Umbilical cord (tissue), 2 donors: ENCODE measurements at places on chromosomes 5 and 9.

DNA sequence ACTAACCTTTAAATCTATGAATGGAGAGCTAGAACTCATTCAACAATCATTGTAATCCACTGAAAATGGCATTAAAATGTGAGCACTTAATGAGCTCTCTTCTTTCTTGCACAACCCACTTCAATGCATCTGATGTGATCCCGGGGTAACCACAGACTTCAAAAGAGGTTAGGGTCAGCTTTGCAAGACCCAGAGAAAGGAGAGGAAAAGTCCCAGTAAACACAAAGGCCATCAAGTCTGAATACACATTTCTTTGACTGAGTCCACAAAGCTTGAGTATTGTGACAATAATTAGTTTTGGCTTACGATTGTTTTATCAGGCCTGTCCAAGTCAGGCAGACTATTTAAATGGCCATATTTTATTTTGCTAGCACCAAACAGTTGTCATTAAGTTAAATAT lies 148.8 kb upstream of the ZNF608 start:
- DNase-seq: no peak

DNA sequence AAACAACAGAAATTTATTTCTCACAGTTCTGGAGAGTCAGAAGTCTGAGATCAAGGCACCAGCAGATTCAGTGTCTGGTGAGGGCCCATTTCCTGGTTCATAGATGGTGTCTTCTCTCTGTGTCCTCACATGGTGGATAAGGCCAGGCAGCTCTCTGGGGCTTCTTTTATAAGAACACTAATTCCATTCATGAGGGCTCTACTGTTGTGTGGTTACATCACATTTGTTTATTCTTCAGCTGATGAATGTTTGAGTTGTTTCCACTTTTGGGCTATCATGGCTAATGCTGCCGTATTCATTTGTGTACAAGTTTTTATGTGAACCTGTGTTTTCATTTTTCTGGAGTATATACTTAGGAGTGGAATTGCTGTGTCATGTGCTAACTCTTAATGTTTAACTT lies 35.2 kb downstream of the DDX4 start:
- DNase-seq: no peak

DNA sequence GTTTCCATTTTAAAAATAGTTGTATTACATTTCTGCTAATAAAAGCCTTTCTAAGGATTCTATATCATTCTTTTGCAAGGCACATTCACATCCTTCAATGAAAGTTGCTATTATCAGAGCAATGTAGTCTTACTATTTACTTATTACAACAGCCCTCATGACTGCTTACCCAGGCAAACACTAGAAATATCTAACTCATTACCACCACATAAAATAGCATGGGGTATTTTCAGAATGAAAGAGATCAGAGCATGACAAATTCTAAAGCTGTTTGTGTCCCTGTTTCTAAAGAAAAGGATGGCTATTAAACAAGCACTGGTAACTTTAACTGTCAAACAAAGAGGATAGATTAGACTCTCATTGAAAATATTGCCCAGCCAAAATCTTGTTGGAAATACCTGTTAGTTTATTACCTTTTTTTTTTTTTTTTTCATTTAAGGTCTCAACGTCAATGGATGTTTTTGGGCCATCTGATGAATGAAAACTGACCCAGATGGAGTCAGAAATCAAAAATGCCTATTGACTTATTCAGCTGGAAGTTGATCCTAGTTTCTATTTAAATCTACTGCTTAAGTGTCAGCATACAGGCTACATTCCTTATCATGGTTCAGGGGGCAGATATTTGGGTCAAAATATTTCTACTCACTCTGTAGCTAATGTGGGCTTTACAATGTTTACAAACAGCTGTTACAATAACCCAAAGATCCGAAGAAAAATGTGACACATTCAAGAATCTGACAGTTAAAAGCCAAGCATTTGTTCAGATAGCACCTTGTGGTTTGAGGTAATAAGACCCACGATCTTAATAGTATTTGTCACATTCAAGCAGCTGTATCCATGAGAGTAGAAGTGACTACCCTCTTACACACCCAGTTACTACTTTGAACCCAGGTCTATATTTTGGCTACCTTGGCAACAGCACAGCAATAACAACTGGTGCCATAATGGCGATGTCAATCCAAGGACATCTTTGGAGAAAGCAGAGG lies 554.8 kb upstream of the MEF2C start:
- DNase-seq: no peak

DNA sequence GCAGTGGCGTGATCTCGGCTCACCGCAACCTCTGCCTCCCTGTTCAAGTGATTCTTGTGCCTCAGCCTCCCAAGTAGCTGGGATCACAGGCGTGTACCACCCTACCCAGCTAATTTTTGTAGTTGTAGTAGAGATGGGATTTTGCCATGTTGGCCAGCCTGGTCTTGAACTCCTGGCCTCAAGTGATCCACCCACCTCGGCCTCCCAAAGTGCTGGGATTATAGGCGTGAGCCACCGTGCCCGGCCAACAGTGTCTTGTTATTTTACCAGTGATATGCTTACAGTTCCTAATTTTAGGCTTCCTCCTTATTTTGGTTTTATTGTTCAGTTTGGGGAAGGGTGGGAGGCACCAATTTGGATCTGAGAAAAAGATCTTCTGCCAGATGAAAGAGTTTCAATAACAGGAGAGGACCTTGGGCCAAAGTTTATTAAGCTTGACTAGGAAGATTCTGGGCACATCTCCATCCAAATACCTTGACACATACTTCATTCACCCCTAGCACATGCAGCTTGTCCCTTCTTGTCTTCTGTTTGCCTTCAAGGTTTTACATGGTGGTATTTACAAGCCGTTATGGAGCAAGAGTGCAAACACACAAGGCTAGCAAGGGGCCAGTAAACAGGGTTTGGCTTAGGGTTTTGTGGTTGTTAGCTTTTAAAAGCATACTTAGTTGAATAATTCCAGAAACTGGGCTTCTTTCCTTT lies 168.1 kb upstream of the DMRT1 start:
- DNase-seq: no peak

DNA sequence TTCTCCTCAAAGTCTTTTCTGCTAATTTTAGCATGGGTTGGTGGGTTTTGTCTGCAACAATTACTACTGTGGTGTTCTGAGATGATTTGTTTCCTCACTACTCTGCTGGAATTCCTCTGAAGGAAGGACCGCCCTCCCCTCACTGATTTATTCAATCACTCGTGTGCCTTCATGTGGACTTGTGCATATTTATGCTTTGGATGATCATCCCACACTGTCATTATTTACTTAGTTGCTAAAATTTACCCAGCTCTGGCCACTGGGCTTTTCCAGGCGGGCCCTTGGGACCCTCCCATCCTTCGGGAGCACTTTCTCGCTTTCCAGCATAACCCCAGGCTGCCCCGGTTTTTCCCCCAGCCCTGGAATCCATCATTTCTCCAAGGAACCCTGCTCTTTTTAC lies 41.7 kb upstream of the NKD2 start:
- no peak for DNase-seq

GRCh38 chr9:123964761-123965160 lies 34.8 kb upstream of the DENND1A start:
- no peak for DNase-seq

DNA sequence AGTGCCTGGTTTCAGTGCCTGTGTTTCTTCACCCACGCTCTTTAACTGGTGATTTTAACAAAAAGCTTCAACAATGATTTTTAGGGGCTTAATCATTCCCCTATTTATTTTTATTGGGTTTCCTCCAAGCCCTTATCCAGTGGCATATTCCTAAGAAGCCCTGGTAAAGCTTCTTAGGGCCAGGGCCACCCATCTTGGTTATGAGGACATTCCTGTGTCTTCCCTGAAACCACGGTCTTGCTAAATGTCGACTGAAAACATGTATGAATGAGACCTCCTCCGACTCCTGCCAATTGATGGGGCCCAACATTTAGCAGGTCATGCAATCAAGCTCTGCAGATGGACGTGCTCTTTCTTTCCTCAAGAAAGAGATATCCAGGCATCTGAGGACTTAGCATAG lies 13.7 kb upstream of the CARTPT start:
- DNase-seq: no peak

DNA sequence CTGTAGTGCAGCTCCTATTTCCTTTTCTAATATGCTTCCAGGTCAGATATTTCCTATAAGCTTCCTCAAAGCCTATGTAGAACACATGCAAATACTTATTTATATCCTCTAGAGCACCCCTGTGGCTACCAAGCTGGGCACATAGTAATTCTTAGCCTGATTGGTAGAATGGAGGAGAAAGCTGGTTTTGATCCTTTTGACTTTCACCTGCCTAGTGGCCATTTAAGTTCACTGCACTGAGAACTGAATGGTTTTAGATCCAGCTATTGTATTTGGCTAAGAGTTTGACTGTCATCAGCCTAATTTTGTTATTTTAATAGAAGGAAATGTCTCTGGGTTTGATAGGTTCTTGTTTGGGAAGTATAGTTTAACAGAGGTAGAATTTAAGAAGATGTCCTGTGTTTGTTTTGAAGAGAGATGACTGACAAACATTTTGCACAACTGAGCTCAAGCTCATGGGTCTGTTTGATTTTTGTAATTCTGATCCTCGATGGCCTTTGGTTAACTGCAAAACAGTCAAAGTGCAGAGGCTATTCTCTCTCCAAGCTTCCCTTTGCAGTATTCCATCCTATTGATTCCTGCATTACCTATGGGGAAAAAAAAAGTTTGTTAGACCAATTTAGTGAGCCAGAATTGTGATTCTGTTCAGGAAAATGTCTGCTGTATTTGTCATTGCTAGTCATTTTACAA lies 85.4 kb downstream of the KCNN2 start:
- DNase-seq: no peak

DNA sequence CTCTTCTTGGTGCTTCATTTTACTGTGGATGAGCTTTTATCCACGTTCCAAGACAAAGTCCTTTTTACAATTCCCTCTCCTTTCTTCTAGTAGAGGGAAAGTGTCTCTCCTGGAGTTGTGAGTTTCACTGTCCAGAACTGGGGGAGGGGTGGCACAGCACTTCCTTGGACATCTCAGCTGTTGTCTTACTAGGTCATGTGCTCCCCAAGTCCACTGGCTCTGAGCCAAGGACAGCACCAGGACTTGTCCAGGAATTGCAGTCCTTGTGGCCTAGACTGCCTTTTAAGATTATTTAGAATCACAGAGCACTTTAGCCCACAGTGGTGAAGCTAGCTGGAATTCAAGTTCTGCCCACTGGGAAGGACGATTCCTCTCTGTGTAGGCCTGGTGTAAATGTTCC lies 700.2 kb upstream of the PTPRD start:
- DNase-seq: peak; percentile 13

DNA sequence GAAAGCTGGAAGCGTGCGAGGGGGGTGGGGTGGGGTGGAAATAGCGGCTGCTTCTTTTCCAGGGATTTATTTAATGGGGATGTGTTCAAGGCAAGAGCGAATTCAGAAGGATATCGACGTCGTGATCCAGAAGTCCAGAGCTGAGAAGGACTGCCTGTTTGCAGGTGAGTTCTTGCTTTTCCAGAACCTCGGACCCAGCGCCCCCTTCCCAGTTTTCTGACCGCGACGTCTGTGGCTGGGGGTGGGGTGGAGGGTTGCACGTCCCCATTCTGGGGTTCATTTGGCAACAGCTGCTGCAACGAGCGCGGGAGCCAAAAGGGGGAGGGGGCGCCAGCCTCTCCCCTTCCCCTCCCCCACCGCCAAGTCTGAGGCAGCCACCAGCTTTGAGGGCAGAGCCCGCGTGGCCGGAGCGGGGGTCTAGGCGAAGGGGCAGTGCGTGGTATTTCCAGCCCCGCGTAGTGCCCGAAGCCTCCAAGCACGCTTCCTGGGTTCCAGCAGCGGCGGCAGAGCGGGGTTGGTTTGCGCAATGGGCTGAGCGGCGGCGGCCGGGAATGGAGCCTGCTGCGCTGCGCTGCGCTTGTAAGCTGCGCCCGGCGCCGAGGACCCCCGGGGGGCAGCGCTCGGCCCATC lies 701 bp downstream of the PARP8 start:
- peak; percentile 48 for DNase-seq

- DNase-seq: peak; percentile 46
Measured at GRCh38 chr9:35696520-35697215, 6.9 kb upstream of the TPM2 start.

DNA sequence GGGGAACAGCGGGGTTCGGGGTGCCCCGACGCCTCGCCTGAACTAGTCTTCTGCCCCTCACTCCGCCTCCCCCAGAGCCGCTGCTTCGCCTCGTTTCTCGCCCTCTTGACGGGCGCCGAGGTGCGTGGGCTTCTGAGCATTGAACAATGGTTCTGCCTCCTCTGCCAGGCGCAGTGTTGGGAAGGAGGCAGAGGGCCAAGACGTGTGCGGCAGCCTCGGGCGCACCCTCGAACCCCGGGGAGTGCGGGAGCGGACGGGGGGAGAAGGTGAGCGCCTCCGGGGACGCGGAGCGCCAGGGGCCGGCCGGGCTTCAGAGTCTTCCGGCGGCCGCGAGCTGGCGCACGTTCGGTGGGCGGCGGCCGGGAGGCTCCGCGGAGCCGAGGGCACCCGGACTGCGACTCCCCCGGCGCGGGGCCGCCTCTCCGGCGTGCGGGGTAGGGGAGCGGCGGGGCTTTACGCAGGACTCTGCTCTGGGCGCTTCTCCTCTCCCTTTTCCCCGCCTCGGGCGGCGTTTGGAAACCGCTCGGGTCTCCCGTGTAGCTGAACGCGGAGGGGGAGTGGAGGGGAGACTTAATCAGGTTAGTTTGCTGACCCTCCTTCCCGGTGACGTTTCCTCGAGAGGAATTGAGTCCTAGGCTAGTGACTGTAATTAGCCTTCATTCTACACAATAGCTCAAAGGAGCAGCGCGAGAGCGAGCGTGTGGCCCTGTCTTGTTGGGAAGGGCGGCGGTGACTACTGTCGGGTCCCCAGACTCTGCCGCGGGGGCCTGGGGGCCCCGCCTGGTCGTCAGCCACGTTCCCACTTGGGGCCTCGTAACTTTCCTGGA lies 1.1 kb downstream of the VLDLR start:
- peak; percentile 51 for DNase-seq

- no peak for DNase-seq
Measured at GRCh38 chr9:8876303-8876702, 1076.7 kb upstream of the DMAC1 start.

DNA sequence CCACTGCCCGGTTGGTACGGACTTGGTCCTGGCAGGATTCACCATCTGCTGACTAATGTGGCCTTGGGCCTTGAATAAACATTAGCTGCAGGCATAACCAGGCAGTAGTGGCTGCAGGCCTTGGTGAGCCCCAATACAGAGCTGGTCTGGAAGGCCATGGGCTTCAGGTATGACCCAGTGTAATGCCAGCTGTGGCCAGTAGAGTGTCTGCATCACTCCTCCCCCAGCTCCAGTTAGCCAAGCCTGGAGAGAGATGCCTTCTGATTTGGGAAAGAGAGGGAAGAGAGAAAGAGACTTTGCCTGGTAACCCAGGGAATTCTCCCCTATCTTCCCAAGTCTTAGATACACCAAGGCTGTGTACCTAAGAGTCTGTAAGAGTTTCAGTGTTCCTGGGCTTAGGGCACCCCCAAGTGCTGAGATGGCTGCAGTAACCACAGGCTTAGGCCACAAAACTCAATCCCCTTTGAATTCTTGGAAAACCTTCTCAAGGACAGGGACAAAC lies 5.6 kb upstream of the C5 start:
- DNase-seq: no peak

DNA sequence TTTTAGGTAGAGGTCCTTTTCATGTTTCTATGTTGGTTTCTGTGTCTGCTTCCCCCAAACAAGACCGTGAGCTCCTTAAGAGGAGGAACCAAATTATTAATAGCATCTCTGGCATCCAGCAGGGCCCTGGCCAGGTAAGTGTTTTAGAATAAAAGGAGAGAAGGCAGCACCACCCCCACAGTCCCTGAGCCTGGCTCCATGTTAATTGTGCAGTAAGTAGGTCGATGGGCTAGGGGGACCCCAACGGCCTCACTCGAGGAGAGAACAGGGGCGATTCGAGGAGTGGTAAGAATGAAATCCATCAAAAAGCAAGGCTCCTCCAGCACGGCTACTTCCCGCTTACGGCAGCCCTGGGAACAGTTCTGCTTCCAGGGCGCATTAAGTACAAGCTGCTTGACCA lies 67.0 kb downstream of the GABBR2 start:
- no peak for DNase-seq

GRCh38 chr5:36607114-36607571 lies 737 bp downstream of the SLC1A3 start:
- peak; percentile 79 for DNase-seq
